Cerebellum (tissue), 4 donors: ENCODE measurements at places on chromosomes 7 and 10.

DNA sequence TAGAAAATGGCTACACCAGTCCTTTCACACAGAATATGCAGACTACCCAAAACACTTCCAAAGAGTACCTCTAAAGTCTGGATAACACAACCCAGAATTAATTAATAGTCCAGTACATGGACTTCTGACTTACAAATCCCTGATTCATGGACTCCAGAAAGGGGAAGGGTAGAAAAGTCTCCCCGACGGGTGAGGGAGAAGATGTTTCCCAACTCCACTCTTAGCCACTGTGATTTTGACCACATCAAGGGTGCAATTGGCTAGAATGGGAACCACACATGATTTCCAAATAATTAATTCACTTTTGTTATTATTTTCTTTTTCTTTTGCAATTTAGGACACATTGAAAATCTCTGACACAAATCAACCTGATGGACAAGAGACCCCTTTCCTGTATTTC lies 1.4 kb downstream of the TMEM130 start:
- DNase-seq = no peak

GRCh38 chr10:6128591-6129251 lies 39.9 kb downstream of the RBM17 start:
- no peak for DNase-seq

- no peak for DNase-seq
Observed at GRCh38 chr7:31776616-31777015, 89.6 kb downstream of the PPP1R17 start.

DNA sequence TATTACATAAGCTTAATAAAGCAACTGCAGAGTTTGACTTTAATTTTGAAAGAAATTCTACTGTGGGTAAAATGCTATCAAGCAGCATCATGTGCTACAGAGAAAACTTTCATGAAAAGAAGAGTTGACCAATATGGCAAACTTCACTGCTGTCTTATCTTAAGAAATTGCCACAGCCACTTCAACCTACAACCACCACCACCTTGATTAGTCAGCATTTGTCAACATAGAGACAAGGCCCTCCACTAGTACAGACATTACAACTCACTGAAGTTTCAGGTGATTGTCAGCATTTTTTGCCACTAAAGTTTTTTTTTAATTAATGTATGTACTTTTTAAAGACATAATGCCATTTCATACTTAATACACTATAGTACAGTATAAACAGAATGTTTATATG lies 350.3 kb downstream of the HPSE2 start:
- DNase-seq = no peak

GRCh38 chr7:150755473-150756099 lies 18.4 kb downstream of the GIMAP5 start:
- no peak for DNase-seq

- DNase-seq = no peak
Observed at GRCh38 chr10:19572056-19572455, 244.2 kb upstream of the PLXDC2 start.

DNA sequence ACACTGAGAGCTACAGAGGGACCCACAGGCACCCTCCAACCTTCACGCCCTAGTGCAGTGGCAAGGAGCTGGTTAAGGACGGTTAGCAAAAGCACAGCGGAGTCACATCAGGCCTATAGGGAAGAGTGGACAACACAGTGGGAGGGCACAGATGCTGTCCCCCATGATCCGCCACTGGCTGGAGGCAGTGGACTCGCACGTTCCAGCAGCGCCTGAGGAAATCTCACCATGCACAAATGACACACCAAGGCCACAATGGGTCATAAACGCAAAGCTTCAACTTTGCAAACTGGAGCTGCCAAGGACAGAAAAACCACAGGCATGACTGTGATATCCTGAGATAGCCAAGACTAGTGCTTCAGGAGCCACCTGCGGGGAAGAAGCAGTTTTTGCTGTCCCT lies 58.8 kb downstream of the GRB10 start:
- DNase-seq = no peak

GRCh38 chr10:49253340-49253906 lies 45.5 kb upstream of the C10orf71 start:
- no peak for DNase-seq

DNA sequence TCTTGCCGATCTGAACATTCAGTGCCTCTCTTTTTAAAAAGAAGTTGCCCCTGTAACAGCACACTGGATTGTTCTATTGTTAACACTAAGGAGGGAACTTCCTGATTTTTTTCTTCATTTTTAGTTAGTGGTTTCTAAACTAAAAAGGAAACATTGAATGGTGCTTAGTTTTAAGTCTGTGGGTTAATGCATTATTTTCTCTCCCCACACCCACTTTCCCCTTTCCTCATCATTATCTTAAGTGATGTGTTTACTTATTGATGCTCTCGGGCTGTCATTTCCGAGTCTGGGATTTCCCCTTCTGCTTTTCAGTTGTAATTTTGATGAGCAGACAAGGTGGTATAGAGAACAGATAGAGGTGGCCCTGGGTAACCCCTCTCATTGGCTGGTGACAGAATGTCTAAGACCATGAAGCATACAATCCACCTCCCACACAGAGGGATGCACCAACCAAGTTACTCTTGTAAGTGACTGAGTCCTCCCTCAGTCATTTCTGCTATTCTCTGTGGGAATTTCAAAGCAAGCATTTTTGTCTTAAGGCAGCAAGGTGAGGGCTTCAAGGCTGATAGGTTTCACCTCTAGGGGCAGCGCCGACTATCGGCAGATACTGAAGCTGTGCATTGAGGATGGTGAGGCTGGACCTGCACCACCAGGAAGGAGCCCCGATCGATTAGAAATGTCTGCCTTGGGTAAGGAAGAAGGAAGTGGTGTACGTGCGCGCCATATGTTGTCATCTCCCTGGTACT lies 49.5 kb downstream of the CHN2 start:
- no peak for DNase-seq

DNA sequence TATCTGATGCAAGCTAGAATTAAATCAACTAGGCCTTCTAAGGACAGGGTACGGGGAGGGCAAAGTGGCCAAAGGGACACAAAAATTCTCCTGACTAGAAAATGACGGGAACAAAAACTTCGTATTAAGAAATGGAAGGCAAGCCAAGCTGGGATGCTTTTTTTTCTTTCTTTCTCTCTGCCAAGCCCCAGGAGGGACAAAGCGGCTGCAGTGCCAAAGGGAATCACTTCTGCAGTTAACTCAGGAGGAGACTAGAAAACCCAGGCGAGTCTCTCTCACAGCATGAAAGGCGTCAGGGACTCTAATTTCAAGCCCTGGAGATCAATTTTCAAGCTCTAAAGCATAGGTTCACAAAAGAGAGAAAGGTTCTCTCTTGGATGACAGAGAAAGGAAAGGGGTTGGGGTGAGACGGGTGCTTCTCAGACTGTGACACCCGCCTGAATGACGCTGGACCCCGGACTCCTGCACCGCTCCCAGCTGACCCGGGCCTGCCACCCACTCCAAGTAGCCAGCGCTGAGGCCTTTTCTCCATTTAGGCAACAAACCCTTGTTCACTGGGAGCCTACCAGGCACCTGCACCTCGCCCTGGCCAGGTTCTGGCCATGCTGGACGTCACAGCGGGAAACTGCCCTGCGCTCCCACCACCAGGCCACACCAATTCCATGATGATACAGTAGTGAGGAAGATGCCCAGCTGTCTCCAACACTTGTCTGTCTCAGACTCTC lies 56.5 kb downstream of the KIAA1549 start:
- no peak for DNase-seq

- no peak for DNase-seq
Observed at GRCh38 chr7:158450476-158451124, 137.0 kb downstream of the PTPRN2 start.

GRCh38 chr10:13632440-13632839 lies 45.7 kb downstream of the PRPF18 start:
- DNase-seq = no peak

DNA sequence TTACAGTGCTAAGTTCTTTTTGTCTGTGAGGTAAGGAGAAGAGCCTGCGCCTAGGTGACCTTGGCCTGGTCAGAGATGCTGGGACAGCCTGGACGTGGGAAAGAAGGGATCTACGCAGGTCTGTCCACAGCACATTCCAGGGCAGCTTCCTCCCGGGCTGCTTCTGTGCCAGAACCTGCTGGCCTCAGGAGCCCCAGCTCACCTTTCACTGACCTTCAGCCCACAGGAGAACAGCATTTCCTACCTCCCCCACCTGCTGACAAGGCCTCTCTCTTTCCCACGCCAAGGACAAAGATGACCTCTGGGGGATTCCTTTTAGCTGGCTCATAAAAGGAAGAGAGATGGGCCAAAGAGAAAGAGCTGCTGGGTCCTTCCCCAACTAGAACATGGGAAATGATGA lies 260.6 kb downstream of the KCNMA1 start:
- DNase-seq = no peak

DNA sequence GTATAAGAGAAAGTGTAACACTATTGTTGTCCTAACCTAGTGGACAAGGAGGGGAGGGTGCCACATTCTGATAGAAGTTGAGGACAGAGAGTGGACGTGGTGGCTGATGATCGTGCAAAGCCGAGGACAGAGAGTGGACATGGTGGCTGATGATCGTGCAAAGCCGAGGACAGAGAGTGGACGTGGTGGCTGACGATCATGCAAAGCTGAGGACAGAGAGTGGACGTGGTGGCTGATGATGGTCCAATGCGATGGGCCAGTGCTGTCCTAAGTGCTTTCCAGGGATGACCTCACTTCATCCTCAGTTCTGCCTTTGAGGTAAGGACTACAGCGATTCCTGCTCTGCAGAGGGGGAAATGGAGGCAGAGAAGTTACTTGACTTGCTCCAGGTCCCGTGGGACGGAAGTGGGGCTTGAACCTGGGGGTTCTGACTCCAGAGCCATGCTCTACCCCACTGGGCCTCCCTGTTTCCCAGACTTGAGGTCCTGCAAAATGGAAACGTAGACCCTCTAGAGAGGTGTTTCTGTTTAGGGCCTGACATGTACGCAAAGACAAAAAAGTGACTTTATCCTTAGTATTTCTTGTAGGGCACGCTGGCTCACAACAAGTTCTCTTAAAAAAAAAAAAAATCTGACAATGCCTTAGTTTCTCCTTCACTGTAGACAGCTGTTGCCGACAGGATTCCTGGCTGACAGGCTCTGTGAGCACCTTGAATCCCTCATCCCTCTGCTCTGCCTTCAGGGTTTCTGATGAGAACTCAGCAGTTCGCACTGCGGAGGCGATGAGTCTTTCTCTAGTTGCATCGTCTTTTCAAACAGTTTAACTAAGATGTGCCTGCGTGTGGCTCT lies 20.3 kb upstream of the NCAPG2 start:
- no peak for DNase-seq

DNA sequence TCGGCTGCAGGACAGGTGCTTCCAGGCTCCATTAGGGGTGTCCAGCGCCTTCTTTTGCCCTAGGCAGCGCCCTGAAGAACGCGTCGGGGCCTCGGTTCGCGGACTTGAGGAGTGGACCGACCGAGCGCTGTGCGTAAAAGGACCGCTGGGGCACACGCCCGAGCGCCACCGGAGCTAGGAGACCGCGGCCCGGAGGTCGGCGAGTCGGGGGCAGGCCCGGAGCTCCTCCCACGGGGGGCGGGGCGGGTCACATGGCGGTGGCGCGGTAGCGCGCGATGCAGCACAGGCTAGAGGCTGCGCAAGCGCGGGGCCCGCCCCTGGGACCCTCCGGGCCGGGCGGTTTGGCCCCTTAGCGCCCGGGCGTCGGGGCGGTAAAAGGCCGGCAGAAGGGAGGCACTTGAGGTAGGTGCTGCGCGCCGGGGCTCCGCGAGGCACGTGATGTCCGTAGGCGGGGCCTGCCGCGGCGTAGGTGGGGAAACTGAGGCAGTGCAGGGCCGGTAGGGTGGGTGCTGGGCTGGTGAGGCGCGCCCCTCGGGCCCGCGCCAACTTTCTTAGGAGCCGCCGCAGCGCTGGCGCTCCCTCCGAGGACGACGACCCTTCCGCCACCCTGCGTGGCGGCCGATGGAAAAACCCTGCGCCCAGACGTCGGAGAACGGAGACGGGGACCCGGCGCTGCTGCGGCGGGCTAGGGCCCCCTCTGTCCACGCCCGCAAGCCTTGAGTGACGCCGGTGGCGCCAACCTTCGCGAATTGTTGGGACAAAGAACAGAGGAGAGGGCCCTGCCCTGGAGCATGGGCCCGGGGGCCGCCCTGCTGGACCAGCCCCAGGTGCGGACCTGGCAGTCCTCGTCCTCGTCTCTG lies at the start of gene PRXL2A:
Gene PRXL2A (plus strand): TSS at position 310 of the 860 bp plus-strand sequence. CDS start 11,917 bp downstream, outside the sequence.
- DNase-seq = peak; percentile 53

GRCh38 chr10:38038107-38038931 lies 27.8 kb downstream of the ZNF33A start:
- DNase-seq = no peak

DNA sequence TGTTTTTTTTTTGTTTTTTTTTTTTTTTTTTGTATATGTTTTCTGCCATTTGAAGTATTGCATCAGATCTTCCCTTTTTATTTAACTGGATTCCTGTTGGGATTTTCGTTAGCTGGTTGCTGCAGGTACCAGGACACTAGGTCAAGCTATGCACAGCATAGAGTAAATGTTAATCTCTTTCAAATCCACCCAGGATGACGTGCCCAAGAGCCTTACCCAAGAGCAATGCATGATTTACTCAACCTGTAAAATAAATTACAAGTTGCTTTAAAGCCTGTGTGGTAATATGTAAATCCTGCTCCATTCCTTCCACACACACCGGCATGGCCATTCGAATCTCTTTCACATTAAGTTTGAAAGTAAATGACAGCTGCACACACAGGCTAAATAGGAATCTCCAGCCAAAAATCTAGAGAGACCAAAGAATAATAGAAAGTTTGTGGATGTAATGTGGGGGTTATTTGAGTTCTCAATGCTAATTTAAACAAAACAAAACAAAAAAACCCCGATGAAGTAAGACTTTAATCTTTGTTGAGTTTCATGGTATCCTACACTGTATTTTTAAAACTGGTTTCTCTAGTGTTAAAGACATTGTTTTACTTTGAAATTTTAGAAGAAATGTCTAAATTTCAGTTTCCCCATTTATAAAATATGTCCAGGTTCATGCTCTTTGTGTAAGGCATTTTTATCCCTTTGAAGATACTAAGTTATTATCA lies 167.9 kb downstream of the FRMD4A start:
- no peak for DNase-seq

GRCh38 chr10:90148116-90148855 lies 446.9 kb downstream of the KIF20B start:
- no peak for DNase-seq

DNA sequence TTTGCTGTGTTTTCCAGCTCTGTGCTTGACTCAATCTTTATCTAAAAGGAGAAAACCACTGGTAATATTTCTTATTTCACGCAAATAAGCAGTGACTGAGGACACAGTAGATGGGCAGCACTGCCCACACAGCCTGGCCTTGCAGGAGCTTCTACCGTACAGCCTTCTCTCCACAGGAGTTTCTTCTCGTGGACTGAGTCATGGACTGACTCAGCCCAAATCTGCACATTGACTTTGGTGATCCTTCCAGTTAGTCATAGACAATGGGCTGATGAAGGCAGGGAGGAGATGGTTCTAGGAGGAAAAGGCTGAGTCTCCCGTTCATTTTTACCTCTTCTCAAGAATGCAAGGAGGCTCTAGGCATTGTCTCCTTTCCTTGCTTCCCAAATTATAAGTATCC lies 200.7 kb downstream of the RAPGEF5 start:
- DNase-seq = no peak

GRCh38 chr7:80960244-80960795 lies 41.5 kb upstream of the SEMA3C start:
- no peak for DNase-seq
